Left colon (tissue), 2 donors: ENCODE measurements at places on chromosomes 2 and 18. TPM values are rescaled to one million over a fixed set of nuclear protein-coding genes. Genes with fewer than 3 reads are reported as not detected.

DNA sequence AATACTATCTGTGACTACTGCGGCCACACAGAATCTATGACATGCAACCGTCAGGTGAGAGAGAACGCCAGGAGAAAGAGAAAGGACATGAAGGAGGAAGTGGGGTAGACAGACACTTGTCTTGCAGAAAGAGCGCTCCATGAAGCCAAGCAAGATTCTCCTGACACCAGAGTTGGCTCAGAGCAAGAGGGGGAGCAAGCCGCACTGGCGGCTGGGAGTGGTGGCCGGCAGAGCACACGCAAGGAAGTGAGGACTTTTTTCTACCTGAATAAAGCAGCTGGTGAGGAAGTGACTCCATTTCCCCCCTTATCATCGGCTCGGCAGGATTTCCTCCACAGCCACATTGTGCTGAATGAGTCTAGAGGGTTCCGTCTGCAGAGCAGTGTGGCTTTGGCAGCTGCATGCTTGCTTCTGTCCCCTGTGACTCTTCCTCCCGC, 181.6 kb downstream of the BCL2 start:
- DNase-seq = no peak

DNA sequence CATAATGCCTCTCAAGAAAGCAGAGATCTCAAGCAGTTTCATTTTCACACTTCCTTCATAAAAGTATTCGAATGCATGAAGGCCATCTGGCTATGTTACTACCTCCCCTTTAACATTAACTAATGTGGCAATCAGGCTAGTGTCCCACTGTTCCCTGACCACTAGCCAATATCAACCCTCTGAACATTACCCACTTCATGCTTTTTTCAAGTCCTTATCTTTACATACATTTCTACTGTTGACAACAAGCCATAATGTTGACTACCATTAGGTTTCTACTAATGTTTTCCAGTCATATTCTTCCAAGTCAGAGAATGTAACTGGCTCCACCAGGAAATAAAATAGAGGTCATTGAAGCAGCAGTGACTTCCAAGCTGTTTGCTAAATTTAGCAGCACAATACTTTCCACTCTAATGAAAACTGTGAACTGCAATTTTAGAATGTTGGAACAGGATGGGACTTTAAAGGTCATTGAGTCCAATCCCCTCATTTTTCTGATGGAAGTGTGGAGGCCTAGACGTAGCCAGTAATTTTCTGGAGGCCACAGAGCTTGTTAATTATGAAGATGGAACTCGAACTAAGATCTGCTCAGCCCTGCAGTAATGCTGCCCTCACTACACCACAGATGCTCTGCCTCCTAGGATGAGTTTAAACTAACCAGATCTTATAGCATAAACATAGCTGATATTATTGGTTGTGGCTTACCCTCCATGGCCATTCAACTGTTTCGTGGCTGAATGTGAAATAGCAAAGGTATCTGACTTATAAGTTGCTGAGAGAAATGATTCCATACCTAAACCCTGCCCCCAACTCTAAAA, 630 bp upstream of the PPP1R1C start:
- DNase-seq = no peak

- no peak for DNase-seq
These were observed 79.1 kb upstream of the MYCN start for GRCh38 chr2:15861172-15861822.

DNA sequence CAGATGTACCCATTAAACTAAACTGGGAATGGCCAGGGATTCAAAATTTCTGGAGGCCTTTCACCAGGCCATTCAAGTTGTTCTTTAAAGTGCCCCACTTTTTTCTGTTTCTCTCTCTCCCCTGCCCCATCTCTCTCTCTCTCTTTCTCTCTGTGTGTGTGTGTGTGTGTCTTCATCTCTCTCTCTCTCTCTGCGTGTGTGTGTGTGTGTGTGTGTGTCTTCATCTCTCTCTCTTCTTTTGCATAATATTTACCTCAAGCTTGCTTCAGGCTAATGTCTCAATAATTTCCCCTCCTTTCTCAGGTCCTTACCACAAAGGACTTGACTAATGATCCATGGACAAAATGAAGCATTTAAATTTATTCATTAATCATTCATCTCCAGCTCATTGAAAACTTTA, 164.2 kb upstream of the KLHL14 start:
- DNase-seq = no peak

DNA sequence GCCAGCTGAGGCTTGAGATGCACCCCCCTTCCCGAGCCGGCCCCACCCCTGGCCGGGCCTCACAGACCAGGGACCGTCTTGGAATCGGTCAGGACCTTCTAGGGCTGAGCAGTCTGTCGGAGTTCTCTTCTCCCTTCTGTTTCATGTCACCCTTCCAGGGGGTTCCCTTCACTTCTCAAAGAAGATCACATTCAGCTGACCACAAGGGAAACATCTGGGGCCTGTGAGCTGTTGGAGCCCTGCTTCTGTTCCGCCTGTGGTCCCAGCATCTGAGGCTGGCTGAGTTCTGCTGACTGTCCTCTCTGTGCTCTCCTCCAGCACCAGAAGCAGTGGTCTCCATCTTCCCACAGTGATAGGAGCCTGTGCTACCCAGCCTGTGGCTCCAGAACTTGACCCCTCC, 106.5 kb downstream of the SEPTIN10 start:
- no peak for DNase-seq

FAM110C gene
- total RNA-seq = 26.6 TPM

SKOR2 gene
- not detected for total RNA-seq

KCNIP3 gene
- 3.0 TPM for total RNA-seq
